Stimulated activated CD4-positive, alpha-beta T cell treated with anti-CD3 and anti-CD28 coated beads, Interleukin-1b, Interleukin-23, amount 100 ng/mL, for 1 hour (primary cell): ENCODE measurements at places on chromosomes 5 and 9.

- DNase-seq, result no peak
Measured at GRCh38 chr5:6459896-6460295, 11.2 kb downstream of the UBE2QL1 start.

- DNase-seq, result no peak
Measured at GRCh38 chr9:91734371-91734981, 215.6 kb downstream of the ROR2 start.

GRCh38 chr5:175847503-175847902, 23.9 kb upstream of the CPLX2 start:
- DNase-seq, result no peak

DNA sequence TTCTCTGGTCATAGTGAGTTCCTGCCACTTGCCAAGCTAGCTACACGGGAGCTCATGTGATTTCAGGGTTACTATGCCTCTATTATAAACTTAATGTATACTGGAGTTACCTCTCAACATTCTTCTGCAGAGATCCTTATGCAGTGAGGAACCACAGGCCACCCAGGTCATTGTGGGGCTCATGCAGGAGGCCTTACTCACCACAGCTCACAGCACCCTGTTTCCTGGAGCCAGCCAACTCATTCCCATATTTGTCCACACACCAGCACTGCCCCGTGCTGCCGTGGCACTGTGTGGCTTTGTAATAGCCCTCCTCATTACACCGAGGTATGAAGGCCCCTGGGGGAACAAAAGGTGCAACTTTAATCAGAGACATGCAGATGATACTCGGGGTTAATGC, 520.0 kb downstream of the SPOCK1 start:
- DNase-seq, result no peak

- DNase-seq, result no peak
Measured at GRCh38 chr9:87256973-87257372, 240.7 kb upstream of the DAPK1 start.

DNA sequence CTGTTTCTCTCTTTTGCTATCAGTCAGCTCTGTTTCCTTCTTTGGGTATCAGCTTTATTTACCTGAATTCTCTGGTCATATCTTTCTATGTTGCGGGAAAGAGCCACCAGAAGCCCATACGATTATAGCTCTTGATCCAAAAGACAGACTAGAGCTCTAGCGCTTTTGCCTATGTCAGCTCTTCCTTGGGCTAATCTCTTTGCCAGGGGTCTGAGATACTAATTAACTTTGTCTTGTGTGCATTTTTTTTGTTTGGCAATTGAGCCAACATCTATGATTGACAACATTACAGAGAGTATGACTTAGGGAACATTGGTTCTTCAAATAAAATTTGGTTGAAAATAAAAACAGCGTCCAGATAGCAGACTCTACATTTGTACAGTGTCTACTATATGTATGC, 603.0 kb downstream of the KCTD16 start:
- DNase-seq, result no peak

DNA sequence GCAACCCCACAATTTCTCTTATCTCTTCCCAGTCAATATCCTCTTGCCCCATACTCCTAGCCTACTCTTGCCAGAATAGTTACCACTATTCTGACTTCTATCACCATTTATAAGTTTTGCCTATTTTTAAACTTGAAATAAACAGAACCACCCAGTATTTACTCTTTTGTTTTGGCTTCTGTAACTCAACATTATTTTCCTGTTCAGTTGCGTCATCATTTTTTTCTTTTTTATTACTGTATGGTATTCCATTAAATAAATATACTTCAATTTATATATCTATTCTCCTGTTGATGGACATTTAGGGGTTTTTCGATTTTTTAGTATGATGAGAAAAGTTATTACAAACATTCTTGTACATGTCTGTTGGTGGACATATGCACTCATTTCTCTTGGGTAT, 62.6 kb upstream of the ERBIN start:
- DNase-seq, result no peak

DNA sequence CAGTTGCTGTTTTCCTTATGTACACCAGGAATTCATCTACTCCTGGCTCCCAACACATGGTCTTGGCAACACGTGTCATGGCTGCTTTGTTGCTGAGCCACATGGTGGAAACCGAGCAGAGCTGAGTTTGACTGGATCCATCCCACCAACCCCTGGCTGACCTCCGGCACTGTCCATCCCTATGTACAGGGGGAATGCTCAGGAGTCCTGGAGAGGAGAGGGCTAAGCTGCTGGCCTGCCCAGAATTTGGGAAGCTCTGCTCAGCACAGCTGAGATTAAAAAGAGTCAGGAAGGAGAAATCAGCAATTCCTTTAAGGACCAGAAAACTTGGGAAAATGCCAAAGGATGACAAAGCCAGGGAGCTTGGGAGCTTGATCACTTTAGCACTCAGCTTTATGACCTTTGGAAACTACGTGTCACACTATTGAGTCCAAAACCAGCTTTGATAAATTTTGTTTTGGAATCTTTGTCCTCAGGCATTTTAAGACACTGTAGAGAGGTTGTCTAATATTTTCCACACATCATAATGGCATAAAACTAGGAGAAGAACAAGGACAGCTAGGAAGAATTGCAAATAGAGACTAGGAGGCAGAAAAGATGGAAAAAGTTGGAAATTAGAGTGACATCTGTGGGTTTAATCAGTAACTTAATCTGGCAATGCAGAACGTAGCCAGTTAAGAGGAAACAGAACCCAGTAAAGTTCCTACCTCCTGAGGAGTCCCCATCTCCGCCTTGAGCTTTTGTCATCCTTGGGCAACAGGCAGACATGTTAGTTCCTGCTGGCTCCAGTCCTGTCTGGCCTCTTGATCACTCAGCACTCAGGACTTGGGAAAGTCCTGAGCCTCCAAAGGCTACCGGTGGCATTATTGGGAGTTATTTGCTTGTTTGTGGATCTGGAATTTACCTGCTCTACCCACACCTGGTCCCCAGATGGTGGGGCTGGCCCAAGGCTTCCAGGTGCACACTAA, 62.5 kb upstream of the PLPP1 start:
- no peak for DNase-seq

DNA sequence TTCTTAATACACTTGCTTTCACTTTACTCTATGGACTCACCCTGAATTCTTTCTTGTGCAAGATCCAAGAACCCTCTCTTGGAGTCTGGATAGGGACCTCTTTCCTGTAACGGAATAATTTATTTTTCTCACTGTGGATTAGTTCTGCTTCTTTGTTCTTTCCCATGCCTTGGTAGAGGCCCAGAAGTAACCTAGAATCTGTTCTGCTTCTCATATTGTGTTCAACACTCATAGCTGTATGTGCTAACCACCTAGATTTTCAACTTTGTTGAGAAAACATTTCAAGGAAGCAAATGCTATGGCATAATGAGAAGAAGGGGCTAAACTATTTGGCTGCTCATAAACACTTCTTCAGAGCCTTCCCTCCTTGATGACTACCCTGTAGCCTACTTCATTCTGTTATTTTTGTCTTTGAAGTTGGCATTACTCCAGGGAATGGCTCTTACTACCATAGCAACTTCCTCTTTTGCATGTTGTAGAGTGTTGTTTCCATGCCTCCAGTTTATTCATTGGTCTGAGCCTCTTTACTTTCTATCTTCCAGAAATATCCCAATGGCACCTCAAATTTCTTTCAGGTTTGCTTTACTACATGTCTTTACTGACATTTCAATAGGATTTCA, 74.3 kb downstream of the KIAA0825 start:
- no peak for DNase-seq

DNA sequence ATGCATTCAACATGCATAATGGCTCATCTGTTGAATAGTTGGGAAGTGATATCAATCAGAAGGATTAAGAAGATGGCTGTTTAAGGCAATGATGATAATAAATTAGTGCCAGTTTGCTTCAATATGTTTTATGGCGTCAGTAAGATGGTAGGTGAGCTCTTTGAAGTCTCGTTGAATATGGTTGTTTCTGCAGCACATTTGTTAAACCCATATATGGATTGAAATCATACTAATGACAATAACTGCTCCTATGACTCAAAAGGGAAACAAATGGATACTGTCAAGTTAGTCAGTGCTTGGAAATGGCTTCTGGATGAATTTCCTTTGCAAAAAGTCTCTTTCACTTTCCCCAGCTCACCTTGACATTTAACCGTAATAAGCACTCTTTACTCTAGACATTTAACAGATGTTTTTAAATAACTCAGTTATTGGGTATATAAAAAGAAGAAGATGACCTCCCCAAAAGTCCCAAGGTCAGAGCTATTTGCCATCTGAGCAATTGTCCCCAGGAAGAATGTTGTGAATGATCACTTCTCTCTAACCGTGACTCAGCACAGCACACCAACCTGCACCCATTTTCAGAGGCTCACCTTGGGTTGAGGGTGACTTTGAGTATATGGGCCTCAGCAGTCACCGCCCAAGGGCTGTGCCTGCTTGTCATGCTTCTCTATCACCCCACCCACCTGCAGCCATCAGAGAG, 133.4 kb downstream of the GRIA1 start:
- no peak for DNase-seq

DNA sequence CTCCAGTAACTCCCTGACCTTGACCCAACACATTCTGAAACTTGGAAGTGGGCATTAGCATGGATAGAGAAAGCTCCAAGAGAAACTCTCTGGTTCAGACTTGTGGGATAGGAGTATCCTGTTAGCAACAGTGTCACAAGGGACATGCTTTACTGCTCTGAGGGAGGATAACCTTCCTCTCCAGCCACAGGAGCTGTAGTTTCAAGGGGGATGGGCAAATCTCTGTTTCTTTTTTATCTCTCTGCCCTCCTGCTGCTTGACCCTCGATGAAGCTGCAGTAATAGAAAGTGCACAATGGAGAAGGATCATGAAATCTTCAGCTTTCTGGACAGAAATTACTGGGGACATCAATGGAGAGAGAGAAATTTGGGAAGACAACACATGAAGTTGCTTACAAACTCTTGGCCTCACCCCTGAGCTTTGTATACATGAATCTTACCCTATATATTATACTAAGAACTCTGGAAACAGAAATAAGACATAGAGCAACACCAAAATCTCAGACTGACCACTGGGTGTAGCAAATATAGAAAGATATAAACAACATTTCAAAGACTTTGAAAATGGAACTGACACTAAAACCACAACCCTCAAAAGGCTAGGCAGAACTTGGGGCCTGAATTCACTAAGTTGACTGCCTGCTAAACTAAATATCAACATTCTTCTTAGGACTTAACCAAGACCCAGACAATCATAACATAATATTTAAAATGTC, 471.0 kb upstream of the MEF2C start:
- DNase-seq, result no peak

GRCh38 chr5:179963375-179963774, 55.7 kb upstream of the TBC1D9B start:
- DNase-seq, result no peak

DNA sequence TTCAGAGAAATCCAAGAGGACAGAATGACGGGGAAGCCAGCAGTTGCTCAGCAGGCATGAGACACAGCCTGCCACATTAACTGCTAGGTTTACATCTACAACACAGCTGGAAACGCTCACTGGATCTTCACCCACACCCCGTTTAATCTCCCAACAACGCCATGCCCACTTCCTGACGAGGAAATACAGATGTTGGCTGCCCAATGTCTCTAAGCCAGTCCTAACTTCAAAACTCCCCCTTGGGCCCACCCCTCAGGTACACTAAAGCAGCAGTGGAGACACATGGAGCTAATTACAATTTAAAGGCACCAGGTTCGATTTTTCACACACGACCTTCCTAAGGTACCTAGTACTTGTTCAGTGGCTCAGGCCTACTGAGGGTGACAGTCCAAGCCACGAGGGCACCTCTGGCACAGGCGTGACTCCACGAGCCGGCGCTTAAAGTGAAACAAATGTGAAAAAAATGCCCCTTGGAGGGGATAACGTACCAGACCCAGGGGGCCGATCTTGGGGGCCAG, 904 bp downstream of the RPL12 start:
- no peak for DNase-seq

GRCh38 chr5:174563899-174564298, 160.5 kb upstream of the MSX2 start:
- no peak for DNase-seq

- DNase-seq, result no peak
Measured at GRCh38 chr9:5895782-5896181, 5.1 kb downstream of the MLANA start.

DNA sequence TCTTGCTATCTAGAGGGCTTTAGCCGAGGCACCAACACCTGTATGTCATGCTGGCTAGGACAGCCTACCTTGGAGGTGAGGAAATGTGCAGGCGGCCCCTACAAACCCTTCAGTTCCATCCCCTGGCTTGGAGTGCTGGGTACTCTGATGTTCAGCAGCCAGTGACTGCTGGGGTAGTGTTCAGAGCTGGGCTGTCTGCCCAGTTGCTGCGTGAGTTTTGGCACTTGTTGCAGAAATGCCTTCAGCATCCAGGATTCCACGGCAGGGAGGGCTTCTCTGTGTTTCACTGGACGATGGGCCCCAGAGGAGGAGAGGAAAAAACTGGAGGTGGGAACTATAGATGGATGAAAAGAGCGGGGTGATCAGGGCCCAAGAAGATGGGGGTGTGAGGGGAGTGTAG, 10.4 kb downstream of the SWI5 start:
- DNase-seq, result no peak

- no peak for DNase-seq
Measured at GRCh38 chr9:95570150-95570549, 53.4 kb upstream of the PTCH1 start.

GRCh38 chr5:31664566-31664965, 25.6 kb downstream of the PDZD2 start:
- DNase-seq, result no peak

DNA sequence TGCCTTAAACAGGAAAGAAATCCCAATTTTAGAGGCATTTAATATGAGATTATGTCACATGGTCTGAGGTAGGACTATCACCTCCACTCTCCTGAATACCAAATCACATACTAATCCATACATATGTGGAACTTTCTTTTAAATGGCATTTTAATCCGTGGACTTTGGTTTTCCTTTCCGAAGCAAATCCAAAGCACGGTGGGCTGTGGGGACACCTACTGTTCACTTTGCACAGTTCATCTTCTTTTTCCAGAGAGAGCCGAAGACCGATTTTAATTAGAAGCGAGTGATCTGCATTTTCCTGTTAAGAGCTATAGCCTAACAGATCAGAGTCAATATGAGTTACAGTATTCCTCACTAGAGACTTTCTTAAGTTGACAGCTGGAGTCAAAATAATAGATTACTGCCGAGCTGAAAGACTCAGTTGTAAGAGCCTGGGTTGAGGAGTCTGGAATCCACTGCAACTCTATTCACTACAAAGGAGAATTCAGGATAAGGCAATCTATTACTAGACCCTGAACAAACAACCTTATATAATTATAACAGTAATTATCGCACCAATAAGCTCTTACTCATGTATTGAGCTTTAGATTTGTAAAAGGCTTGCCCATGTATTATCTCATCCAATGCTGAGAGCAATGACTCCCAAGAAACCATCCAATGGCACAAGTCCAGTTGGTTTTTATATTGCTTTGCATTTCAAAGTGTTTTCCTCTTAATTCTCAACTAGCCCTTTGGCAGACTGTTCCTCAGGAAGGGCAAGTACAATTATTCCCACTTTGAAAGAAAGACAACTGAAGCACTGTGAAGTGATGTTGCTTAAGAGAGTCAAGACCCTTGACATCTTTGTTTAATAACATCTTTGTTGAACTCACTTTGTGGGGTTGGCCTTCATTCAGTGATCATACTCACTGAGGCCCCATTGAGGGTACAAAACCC, 144.7 kb downstream of the TRPM6 start:
- DNase-seq, result no peak
